ENCODE measurements at places on chromosomes 5 and 9. TPM values are rescaled to one million over a fixed set of nuclear protein-coding genes. Genes with fewer than 3 reads are reported as not detected.

GRCh38 chr5:106865279-106865678 lies 805.5 kb downstream of the EFNA5 start:
- DNase-seq, result no peak

DNA sequence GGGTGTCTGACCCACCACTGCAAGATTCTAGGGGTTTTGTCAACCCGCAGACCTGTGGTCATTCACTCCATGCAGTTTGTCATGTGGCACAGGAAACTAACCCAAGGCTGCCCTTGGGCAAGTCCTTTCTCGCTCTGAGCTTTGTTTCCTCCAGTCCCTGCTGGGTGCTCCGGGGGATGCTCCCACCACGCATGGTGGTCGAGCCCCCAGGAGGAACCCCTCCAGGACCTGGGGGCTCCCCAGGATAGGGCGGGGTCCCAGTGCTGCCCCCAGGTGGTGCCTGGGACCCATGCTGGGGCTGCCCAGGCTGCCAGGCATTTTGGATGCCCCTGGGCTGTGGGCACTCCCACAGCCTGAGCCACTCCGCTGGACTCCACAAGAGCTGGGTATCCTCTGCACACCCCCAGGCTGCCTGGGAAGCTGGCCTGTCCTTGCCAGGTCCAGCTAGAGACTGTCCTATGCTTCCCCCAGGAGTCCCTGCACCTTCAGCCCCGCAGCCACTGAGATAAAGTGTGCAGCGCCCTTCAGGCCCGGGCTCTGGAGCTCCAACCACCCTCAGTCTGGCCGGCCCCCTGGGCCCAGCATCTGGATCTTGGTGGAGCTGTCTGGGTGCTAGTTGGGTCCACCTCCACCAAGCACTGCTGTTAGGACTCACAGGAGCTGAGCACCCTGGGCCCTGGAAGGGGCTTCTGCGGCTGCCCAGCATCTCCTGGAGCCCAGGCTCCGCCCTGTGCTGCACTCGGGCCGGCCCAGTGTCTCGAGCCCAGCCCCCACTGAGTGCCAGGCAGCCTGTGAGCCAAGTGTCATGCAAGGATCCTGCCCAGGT lies 104.3 kb downstream of the PHF2 start:
- peak; percentile 9 for DNase-seq

DNA sequence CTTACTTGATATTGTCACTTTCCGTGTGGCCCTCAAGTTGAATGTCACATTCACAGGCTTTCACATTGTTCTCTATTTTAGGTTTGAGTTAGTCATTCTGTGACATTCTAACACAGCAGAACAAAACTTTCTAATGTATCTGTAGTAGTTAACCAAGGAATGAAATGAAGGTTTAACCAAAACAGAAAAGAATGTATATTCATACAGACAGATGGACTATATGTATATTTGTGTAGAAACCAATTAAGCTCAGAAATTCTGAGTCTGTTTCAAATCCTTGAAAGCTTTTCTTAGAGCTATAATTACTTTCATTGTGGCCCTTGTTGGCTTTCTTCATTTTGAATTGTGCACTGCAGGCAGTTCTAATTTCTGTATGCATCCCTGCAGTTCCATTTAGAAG lies 654.7 kb downstream of the LRRC70 start:
- DNase-seq, result no peak

DNA sequence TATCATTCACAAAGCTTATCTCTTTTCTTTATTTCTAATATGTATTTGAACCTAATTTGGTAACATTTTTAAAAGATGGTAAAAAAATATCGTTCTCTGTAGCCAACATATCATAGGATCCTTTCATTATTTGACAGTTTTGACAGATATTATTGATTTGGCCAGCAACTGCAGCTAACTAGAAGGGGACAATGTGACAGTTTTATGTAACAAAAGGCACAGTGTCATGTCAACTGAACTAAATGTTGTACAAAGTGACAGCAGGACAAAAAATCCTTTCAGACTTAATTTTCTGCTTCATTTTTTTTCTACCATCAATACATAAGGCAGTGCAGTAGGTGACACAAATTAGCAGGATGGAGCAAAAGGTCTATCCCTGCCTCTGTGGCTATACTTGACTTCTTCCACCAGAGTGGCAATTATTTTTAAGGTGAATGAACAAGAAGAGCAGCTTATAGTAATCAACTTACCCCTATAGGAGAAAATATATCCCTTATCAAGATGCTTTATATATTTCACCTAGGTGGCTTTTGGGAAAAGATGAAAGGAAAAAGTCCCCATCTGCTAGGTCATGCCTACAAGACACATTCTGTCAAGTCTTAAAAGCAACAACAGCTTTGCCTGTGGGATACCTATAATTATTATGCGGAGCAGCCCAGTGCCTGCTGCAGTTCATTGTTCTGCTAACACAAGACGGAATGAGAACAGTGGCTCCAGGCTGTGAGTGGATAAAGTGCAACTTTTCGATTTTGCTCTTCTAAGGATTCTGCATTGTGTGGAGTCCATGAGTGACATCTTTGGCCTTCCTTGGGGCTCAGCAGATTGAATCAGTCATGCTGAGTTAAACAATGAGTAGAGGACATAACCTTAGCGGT lies 694.9 kb downstream of the ISL1 start:
- no peak for DNase-seq

- no peak for DNase-seq
Measured at GRCh38 chr5:69331528-69332445, 814 bp downstream of the CCDC125 start.

DNA sequence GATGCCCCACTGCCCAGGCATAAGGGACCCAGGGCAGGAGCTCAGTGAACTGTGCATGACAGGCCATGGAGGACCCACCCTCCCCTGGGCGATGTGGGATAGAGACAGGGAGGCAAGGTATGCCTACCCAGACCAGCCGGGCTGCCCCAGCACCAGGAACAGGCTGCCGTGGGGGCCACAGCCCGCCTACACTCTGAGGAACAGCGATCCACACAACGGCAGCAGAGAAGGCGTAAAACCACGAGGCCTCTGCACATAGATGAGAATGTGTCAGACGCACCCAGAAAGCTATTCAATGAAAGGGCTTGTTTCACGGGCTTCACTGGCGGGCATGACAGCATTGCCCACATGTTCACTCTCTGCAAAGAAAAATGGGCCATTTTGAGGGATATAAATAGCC lies 49.5 kb downstream of the SEMA4D start:
- DNase-seq, result no peak

DNA sequence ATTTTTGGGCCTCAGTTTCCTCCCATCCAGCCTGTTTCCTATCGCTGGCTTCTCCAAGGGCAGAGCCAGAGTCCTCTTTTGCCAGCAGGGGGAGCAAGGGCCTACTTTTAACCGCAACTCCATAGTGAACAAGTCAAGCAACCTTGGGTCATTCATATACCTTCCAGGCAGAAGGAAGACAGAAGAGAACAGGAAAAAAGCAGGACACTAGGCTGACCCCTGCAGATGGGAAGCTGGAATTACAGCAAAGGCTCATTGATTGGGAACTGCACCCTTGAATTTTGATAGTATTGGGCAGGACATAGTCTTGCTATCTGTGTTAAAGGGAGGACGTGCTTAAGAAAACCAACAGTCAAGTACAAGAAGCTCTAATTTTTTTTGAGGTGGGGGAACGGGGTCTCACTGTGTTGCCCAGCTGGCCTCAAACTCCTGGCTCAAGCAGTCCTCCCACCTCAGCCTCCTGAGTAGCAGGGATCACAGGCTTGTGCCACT lies 30.1 kb downstream of the QRFP start:
- DNase-seq, result peak; percentile 60

- peak; percentile 49 for DNase-seq
Measured at GRCh38 chr9:129887334-129888292, 52.4 kb downstream of the USP20 start.

GRCh38 chr9:15786616-15787015 lies 233.8 kb downstream of the CCDC171 start:
- DNase-seq, result no peak

GRCh38 chr5:35198075-35198474 lies 32.2 kb downstream of the PRLR start:
- DNase-seq, result no peak

DNA sequence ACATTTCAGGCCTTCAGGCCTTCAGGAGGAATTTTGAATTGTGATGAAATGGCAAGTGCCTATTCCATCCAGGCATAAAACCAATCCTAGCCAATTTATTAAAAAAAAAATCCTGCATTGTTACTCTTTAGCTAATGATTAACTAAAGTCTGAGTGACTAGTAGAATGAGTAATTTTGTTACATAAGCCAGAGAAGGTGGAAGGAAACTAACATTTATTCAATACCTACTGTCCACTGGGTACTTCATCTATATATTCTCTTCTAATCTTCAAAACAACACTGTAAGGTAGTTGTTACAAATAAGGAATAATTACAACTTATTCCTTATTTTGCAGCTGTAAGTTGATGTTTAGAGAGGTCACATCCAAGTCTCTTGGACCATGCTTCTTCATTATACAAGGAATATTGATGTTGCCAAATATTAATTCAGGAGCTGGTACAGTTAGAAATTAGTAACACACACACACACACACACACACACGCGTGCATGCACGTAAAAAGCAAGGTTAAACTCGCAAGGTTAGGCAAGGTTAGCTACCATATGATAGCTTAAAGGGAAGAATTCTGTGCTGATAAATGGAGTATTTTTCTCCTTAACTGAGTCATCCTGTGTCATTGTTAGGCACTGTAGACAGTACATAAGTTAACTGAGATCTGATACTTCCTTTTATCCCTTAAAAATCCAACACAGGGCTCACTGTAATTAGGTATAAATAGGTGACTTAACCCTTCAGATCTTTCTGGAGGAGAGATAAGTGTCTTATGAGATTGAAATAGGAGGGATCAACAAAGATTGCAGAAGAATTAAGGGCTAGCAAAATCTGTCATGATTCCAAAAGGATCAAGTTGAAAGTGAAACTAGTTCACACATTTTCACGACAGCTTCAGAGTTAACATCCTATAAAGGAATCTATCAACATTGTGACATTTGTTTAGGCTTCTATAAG lies 596.9 kb downstream of the PDE4D start:
- no peak for DNase-seq

DNA sequence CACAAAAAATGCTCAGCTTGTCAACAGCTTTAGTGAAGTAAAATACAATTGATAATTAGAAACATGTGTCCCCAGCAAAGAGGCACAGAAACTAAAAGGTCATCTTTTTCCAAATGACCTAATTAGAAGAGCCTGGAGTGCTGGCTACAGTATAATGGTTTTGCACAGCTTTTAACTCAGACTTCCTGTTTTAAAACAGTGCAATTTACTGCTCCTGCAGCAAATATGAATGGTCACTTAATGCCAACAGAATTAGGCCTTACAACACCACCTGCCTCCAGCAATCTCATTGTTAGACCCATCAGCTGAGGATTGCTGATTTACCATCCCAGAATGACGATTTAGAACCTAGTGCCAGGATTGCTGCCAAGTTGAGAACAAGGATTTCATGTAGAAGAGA lies 239.3 kb downstream of the CETN3 start:
- no peak for DNase-seq

GRCh38 chr5:998246-999031 lies 10.2 kb upstream of the NKD2 start:
- DNase-seq, result peak; percentile 14

DNA sequence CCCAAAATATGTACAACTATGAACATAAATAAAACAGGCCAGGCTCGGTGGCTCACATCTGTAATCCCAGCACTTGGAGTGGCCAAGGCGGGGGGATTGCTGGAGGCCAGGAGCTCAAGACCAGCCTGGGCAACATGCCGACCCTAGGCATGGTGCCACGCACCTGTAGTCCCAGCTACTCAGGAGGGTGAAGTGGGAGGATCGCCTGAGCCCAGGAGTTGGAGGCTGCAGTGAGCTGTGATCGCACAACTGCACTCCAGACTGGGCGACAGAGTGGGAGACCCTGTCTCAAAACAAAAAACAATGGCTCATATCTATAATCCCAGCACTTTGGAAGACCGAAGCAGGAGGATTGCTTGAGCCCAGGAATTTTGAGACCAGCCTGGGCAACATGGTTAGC lies 1.5 kb downstream of the HAUS6 start:
- DNase-seq, result no peak

DNA sequence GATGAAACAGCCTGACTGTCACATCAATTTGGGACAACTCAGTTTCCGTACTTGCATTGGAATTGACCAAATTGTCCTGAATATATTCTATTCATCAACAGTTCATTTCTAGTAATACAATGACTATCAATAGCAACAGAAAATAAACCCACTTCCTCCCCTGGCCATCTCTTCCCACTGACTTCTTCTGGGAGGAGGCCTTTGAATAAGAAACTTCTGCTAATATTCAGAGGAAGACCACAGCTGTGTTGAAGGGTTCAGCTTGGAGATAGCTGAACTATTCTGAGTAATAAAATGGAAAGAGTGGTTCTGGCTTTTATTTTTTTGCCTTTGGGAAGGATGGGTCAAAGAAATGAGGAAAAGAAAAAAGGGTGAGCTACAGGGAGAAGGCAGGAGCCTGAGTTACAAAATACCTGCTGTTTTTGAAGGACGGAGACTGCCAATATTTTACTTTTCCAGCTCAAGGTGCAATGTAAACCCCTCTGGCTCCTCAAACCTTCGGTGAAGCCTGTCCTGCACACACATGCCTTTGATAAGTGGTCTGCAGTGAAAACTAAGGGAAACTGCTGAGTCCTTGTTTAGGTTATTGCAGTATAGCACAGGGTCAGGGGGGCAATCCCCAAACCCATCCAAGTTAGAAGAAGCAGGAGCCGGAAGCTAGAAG lies 29.9 kb downstream of the FYB1 start:
- DNase-seq, result no peak

GRCh38 chr9:81492710-81493447 lies 196.5 kb downstream of the TLE1 start:
- no peak for DNase-seq

GRCh38 chr5:11224436-11225187 lies 463.6 kb upstream of the DAP start:
- no peak for DNase-seq

GRCh38 chr9:91182429-91183225 lies 179.1 kb downstream of the AUH start:
- no peak for DNase-seq

DNA sequence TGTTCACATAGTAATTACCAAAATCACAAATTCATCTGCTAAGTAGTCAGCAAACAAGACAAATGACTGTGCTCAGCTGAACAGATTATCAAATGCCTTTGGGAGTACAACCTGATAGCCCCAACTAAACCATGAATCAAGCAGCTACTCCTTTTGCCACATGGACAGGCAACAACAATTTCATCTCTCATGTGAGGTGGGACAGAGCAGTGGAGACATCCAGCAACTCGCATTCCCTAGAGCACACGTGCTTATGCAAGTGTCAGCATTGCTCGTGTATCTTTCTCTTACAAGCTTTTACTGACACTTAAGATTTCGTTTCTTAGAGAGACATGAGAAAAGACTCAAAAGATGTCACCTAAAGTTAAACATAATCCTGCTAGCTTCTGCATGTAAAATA lies 42.7 kb upstream of the PPP2R2B start:
- DNase-seq, result no peak

- no peak for DNase-seq
Measured at GRCh38 chr5:171314728-171315385, 5.8 kb downstream of the TLX3 start.

GRCh38 chr9:83920469-83920926 lies 734 bp downstream of the KIF27 start:
- peak; percentile 58 for DNase-seq

CCDC152 gene
- total RNA-seq, result not detected

SLC25A2 gene
- total RNA-seq, result 2.4 TPM

ADAMTSL1 gene
- 30.0 TPM for total RNA-seq

DNAI1 gene
- not detected for total RNA-seq

All from uterus (tissue), 4 donors.